ENCODE measurements at places on chromosomes 2 and 18.
A peak's percentile ranks its signal among the peaks of the same experiment; 100 is the strongest.

DNA sequence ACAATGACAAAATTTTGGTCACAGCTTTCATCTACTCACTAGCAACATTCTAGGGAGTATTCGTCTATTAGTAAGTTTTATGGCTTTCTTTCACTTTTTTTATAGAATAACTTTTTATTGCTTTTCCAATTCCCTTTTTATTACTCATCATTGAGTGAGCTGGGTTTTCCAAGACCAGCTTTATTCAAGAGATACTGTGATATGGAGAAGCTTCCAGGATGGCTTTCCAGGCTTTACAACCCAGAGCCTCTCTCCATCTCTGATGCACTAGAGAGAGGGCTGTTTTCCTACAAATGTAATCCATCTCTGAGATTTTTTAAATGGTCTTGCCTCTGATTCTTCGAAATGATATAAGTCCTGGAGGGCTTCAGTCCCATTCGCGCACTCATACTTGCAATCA, 118.3 kb downstream of the LDLRAD4 start:
- DNase-seq: no peak

GRCh38 chr2:191020742-191021381, 6.9 kb upstream of the STAT1 start:
- no peak for DNase-seq

DNA sequence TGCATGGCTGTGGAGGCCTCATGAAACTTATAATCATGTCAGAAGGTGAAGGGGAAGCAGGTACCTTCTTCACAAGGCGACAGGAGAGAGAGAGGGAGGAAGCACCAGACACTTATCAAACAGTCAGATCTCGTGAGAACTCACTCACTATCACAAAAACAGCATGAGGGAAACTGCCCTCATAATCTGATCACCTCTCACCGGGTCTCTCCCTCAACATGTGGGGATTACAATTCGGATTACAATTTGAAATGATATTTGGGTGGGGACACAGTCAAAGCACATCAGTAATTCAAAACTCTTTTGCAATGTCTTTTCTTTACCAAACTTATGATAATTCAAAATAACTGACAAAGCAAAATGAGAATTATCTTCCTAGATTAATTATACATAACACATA, 8.5 kb upstream of the CCDC68 start:
- no peak for DNase-seq

DNA sequence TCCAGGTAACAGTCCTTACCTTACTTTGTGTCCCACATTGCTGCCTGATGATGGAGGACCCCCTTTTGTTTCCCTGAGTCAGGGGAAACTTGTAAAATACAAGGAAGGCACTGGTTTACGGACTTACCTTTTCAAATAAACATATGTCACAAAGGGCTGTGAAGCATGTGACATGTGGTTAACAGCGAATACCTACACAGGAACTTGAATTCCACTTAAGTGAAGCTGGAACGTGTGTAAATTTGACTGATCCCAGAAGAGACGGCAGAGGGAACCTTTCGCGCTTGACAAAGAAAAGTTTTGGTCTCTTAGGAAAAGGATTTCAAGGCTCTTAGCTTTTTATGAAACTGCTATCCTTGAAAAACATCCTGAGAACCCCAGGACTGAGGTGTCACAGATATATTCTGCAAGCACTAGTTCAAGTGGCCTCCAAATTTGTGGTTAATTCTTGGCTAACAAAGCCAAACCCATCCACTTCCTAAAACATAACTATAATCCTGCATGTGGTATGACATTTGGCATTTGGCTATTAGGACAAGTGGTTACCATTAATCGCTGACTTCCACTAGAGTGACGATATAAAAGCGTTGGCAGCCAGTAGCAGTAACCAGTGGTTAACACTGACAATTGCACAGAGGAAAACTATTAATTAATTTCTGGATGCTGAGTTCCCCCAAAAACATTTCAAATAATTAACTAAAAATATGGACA, 55.6 kb downstream of the ITGB6 start:
- no peak for DNase-seq

DNA sequence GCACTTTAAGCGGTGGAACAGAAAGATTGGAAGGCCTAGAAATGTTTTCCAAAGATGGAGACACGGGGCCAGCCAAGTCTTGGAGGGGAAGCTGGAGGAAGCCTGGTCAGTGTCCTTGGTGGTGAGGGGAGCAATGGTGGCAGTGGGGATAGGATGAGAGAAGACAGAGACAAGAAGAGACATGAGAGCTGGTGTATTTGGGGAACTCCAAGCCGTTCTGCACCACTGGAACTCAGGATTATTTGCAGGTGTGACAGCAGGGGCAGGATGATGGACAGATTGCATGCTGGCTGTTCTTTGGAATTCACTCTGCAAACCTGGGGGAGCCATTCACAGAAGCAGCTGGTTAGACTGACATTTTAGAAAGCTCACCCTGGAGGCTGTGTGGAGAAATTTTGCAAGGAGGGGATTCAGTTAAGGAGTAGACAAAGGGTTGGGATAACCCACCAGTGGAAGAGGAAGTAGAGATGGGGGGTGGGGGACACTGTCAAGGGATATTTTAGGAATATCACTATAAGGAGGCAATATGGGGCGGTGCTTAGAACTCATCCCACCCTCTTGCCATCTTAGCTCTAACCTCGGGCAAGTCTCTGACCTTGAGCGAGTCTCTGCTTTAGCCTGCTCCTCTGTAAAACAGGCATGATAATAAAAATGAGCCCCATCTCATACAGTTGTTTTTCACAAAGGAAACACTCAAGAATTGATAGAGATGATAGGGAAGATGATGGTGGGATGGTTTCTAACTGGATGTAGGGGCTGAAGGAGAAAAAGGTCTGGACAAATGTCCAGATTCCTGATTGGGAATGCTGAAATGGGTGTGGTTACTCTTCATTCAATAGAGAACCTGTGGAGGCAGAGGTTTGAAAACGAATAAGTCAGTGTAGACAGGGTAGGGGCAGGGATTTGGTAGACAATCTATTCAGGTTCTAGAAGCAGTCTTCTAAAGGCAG, 175.8 kb downstream of the MYCN start:
- peak; percentile 50 for DNase-seq

GRCh38 chr2:190435031-190435670, 27.0 kb downstream of the MFSD6 start:
- no peak for DNase-seq

- no peak for DNase-seq
Observed at GRCh38 chr18:50869150-50869549, 9.8 kb upstream of the ME2 start.

DNA sequence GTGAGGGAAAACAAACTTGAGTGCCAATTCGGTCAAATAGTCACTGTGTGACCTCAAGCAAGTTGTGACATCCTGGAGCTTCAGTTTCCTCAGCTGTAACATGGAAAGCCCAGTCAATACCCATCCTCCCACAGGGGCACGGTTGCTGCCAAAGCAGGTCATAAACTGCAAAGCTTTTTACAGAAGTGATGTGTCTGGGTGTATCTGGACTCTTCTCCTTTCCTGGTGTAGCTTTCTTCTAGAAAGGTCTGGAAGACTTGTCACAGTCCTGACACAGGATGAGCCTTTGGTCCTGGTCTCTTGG, 4.2 kb upstream of the AFF3 start:
- DNase-seq: no peak

GRCh38 chr2:118852605-118853128, 5.2 kb upstream of the EN1 start:
- peak; percentile 60 for DNase-seq

GRCh38 chr2:239396881-239397681, 3.7 kb downstream of the HDAC4 start:
- DNase-seq: no peak

- DNase-seq: no peak
Observed at GRCh38 chr2:209368406-209368805, 55.4 kb upstream of the MAP2 start.

- no peak for DNase-seq
Observed at GRCh38 chr18:36372903-36373311, 75.4 kb downstream of the FHOD3 start.

- DNase-seq: no peak
Observed at GRCh38 chr2:157761520-157761919, 114.6 kb downstream of the ACVR1 start.

DNA sequence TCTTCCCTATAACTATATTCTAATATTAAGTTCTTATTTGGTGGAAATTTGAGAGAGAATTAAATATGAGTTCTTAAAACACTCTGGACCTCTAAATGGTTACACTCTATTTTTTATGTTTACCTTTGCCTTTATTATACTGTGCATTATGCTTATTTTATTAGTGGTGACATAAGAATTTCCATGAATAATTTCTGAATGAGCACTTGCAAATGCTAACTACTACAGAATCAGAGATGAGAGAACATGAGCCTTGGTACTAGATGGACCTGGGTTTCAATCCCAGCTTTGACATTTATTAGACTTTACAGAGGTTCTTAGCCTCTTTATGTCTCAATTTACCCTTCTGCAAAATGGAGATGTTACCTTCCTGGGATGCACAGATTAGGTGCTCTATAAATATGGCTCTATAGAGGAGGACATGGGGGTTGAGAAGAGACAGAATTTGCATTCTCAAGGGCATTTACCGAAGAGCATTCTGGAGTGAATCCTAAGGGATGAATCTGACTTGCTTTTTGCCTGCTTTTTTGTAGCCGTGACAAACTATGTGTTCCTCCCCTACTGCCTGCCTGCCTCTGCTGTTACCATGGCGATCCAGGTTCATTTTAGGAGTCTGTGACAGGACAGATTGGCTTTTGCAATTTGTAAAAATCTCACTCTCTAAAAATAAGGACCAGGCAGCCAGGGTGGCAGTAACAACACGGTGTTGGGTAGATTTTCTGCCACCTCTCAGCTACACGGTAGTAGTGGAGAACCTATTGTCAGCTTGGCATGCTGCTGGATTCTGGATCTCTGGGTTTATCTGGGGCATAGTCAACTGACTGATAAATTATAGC, 20.7 kb upstream of the CNRIP1 start:
- DNase-seq: peak; percentile 74

DNA sequence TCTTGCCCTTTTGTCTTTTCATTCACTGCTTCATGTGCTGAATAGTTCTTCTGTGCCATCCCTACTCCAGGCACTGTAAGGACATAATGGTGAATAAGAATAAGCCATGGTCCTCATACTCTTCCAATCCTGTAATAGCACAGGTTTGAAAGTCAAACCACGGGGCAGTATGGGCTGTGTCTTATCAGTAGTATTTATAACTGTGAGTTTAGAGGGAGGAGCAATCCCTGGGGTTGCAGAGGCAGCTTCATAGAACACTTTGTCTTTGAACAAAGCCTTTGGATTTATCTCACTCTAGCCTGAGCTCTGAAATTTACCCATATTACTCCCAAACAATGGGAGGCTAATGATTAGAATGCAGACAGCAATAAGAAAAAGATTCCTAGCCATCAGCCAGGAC, 30.2 kb upstream of the ALK start:
- no peak for DNase-seq

DNA sequence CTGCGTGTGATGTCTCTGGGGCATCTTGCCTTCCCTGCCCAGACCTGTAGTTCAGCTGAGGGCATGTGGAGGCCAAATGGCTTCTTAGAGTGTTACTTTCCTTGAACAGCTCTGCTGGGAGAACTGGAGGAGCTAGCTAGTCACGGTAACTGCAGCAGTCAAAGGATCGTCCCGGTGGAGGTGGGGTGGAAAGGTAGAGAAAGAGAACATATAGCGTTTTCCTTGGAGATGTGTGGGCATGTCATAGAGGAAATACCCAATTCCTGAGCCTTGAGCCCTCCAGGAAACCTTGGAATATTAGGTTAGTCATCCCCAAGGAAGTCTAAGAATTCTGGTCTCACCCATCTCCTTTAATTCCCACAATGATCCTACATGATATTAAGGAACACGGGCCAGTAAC, 33.5 kb upstream of the IL37 start:
- no peak for DNase-seq

GRCh38 chr2:103781313-103781712, 1019.5 kb downstream of the TMEM182 start:
- DNase-seq: peak; percentile 64

GRCh38 chr2:240785424-240786335, 34.3 kb downstream of the KIF1A start:
- no peak for DNase-seq

- DNase-seq: no peak
Observed at GRCh38 chr2:203022751-203023150, 8.1 kb downstream of the NBEAL1 start.

DNA sequence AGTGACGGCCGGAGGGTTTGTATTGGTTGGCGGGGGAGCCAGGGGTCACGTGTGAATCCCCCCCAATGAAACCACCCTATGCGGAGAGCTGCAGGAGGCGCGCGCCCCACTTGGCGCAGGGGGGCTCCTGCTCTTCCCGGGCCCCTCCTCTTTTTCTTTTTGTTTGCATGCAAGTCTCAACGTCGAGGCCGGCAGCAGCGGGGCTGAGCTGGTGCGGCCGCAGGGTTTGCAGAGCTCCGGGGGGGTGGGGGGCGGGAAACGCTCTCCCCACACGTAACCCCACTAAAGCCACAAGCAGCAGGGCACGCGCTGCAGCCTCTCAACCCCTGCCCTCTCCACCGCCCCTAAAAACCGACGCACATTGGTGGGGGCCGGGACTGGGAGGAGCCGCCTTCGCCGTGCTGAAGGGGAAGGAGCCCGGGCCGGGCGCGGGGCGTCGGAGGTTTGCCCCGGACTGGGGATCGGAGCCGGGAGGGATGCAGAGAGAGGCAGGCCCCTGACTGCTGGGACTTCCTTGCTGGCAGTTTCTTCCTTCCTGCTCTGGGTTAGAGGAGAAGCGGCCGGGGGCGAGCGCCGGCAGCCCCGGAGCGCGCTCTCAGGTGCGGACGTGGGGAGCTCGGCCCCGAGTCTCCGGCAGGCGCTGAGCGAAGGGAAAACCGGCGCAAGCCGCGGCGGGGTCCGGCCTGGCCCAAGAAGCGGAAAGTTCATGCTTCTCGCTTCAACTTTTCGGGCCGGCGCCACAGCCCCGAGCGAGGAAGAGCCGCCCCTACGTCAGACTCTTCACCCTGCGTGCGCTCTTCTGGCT, 864 bp downstream of the LBH start:
- DNase-seq: peak; percentile 96

- no peak for DNase-seq
Observed at GRCh38 chr2:9737053-9737875, 106.0 kb upstream of the TAF1B start.

DNA sequence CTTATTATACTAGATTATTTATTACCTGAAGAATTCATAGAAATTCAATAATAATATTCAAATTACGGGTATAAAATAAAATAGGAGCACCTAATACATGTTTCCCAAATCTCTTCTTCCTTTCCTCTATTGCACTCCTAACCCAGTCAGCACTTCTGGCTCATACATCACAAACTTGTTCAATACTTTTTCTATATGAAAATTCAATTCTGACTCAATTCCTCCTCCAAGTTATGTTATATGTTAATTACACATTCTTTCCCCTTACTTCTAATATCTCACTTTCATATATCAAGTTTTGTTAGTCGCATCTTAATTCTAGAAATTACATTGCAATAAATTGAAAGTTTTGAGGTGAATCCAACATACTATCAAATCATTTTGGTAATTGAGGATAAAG, 17.9 kb upstream of the COL3A1 start:
- no peak for DNase-seq

DNA sequence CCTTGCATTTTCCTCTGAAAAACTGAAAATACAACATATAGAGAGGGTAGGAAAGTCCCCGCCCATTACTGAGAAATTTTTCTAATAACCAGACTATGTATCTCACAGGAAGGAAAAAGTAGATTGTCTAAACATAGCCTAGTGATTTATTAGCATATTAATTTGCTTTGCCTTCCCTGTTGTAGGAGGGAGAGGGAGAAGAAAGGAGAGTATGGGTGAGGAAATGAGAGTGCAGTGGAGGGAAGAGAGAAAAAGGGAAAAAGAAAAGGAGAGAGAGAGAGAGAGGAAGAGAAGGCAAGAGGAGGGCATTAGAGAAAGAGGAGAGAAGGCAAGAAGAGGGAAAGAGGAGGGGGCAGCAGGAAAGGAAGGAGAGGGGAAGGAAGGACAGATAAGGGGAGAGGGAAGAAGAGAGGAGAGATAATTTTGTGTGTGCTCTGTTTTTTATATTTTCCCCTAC, 3.6 kb upstream of the KYNU start:
- no peak for DNase-seq
